ENCODE measurements at places on chromosomes 4 and X. TPM values are rescaled to one million over a fixed set of nuclear protein-coding genes. Genes with fewer than 3 reads are reported as not detected.

DNA sequence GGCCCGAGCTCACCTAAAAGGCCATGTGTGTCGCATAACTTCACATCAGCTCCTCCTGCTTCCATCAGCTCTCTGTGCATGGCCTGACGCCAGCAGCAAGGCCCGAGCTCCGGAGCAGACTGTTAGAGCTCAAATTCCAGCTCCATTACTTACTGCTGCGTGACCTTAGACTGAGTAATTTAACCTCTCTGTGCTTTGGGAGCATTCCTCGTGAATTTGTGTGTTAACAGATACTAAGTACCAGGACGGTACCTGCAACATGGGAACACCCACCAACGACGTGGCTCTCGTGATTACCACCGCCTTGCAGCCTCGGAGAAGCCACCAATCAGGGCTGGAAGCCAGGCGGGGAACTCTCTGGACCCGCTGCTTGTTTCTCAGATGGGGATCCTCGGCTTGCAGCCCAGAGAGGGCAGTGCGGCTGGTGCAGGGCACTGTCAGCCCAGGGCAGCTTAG, 12.9 kb downstream of the LETM1 start:
- no peak for DNase-seq

GRCh38 chr4:138918169-138918869, 97.3 kb upstream of the NOCT start:
- DNase-seq: no peak

GRCh38 chr4:1948892-1949436, 59.8 kb downstream of the NELFA start:
- DNase-seq: no peak

MAGEA2B gene
- polyA plus RNA-seq: 0.86 TPM

DNA sequence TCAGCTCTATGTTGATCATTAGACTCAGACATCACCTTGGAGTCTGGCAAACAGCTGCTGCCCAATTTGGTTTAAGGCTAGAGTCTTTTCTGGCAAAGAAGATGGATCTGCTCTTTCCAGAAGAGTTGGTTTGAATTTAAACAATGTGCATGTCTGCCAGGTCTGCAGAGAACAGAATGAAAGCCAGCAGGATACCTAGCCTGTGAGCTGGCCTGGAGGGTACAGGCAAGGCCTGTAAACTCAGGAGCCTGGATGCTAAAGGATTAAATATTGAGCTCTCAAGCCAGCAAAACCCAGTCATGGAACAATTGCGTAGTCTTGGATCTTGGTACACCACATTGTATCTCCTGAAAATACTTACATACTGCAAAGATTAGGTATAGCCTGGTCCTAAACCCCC, 15.6 kb upstream of the PDLIM3 start:
- no peak for DNase-seq

- no peak for DNase-seq
Observed at GRCh38 chr4:43458293-43458692, 565.8 kb downstream of the GRXCR1 start.

GPR173 gene
- polyA plus RNA-seq: 1.2 TPM

DNA sequence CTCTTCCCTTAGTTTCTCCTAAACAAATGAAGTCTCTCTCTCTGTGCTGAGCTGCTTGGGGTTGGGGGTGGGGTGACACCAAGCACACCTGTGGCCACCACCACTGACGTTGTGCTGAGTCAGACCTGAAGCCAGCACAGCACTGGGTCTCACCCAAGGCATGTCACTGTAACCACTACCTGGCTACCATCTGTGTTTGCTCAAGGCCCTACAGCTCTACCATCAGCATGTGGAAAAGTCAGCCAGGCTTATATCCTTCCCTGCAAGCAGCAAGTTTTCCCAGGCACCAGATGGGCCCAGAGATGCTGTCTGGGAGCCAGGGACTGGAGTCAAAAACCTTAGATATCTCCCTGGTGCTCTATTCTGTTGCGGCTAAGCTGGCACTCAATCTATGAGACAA, 6.9 kb downstream of the CXCL10 start:
- no peak for DNase-seq

ADH1B gene
- polyA plus RNA-seq: 1.5 TPM

GRCh38 chr4:105189855-105190650, 43.4 kb downstream of the TET2 start:
- DNase-seq: no peak

DNA sequence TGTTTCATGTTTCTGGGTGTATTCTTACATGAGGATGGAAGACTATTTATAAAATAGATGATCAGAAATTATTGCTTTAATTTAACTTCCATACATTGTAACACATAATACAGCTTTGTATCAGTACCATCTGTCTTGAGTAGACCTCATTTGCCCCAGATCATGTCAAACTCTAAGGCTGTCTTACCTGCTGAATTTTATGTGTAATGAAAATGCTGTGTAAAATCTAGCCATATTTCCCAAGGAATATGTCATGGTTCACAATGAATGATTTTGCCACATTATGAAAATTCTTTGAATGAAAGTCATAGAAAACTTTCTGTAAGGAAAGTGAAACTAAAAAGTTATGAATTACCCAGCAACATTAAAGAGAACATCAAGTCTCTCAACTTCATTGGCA, 7.4 kb downstream of the BDH2 start:
- no peak for DNase-seq

EBP gene
- polyA plus RNA-seq: 286 TPM

- no peak for DNase-seq
Observed at GRCh38 chr4:7312691-7313090, 120.4 kb downstream of the SORCS2 start.

SLC6A14 gene
- not detected for polyA plus RNA-seq

CD99L2 gene
- polyA plus RNA-seq: 32.0 TPM

DNA sequence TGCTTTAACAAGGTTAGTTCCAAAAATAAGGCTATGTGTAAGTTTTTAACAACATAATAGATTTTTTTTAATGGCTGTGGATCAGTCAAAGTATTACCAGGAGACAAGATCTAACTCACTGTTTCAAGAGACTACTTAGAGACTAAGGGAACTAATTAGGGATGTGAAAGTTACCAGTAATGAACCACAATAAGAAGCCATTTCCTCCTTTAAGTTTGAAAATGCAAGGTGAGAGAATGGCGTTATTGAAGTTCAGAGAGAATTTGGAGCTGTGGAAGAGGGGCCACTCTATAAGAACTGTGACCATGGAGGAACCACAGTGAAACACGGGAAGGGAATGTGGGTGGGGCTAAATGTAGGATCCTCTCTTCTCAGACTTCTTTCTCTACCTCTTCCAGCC, 624.2 kb downstream of the GLUD2 start:
- DNase-seq: no peak

DNA sequence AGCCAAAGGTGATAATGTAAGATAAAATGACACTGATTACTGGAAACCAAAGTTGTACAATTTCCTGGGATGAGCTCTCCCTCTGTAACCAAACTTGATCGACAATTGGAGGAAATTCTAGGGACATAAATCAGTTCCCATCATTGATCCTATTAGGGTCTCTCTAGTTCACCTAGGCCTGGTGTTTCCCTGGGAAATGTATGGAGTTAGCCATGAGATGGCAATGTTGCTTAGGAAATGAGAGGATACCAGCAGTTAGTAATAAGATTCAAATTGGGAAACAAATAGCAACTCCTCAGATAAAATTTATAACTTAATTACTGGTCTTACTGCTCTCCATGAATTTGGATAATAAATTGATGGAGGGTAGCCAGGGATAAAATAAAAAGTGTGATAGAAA, 52.2 kb downstream of the SPATA18 start:
- DNase-seq: peak; percentile 23

DNA sequence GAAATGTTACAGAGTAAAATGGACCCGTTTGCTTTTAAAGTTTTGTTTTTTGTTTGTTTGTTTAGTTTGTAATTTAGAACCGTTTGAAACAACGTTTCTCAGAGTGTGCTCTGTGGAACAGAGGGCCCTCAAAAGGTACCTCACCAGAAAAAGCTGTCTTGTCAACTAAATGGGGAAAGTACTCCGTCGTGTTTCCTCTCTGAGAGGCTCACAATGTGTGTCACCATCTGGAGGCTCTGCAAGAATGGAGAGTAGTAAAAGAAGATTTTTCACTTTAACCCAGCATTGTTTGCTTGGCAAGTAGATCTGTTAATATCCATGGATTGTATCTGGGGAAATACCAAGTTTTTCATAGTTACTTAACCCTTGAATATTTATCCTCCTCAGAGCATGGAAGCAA, 1.5 kb upstream of the ENPEP start:
- no peak for DNase-seq

PPP2R2C gene
- 0.22 TPM for polyA plus RNA-seq

BANK1 gene
- 2.2 TPM for polyA plus RNA-seq

CSAG3 gene
- polyA plus RNA-seq: not detected

DNA sequence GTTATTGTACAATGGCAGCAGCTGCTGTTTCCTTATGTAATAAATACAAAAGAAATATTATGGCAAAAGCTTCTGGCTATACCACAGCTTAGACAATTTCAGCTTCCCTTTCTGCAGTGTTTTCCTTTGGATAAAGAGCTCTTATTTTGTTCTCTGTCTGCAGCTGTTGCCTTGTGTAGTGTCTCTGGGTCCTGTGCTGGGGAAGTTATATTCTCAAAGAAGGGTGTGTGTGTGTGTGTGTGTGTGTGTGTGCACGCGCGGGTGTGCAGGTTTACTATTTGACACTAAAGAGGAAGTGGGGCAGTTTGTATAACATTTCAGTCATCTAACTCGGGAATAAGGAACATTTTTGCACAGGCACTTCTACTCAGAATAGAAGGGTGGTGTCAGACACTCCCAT, 83.6 kb downstream of the REPS2 start:
- no peak for DNase-seq

- peak; percentile 63 for DNase-seq
Observed at GRCh38 chrX:153944140-153944799, at the start of gene RENBP. TSS of gene RENBP (minus strand) at chrX:153944643. CDS start at chrX:153944610, 33 bp downstream.

DNA sequence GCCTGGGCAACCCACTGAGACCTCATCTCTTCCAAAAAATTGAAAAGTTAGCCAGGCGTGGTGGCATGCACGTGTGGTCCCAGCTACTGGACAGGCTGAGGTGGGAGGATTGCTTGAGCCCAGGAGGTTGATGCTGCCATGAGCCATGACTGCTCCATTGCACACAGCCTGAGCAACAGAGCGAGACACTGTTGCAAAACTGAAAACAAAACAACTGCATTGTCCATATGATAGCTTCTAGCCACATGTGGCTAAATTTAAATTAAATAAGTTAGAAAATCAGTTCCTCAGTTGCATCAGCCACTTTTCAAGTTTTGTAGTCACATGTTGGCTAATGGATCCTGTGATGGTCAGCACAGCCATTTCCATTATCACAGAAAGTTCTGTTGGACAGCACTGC, 67.9 kb downstream of the GAB1 start:
- no peak for DNase-seq

DNA sequence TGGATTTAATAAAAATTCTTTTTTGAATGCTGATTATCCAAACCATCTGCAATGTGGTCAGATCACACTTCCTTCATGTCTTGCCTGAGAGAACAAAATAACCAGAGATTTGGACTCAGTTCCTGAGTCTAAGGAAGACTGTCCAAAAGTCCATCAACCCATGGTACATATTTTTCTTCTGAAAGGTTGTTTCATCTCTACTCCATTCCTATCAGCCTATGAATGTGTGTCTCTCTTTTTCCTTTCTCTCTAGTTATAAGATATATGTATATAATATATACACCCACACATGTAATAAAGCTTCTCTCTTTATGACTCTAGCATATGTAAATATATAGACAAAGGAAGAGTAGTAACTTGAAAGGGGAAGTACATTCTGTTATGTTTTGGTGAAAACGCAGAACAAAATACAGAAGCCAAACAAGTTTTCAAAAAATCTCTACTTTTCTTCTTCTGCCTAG, 226.9 kb downstream of the ARHGAP24 start:
- no peak for DNase-seq

DNA sequence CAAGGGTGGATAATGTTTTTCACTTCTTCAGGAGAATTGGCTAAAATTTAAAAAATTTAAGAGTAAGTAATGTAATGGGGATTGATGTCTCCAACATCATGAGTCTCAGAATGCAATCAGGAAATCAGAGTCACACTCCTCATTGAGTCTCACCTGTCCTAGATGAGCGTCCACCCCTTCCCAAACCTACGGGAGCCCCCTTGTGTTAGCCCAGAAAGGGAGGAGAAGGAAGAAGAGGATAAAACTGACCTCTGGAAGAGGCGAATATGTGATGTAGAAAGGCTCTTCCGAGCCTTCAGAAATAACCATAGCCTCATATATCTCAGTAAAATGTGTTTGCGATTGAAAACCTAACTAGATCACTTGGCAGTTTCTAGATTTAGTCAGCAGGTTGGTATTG, 157.1 kb downstream of the DCLK2 start:
- DNase-seq: no peak

GRCh38 chrX:106615041-106615440, 3.3 kb downstream of the RADX start:
- no peak for DNase-seq

- DNase-seq: no peak
Observed at GRCh38 chr4:20624793-20625374, 75.4 kb upstream of the PACRGL start.

DNA sequence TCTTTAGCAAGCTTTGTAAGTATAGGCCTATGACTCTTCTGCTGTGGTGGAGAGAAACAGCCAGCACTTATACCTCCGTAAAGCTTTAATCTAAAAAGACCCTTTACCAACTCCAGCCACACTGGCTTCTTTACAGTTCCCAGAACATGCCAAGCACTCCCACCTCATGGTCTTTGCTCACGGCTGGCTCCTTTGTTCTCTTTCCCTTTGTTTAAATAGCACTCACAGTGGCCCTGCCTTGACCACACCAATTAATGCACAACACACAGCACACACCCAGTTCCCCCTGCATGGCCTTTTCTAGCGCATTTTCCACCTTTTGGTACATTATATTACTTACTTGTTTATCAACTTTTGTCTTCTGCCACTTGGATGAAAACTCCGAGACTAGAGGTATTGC, 18.9 kb downstream of the PPID start:
- no peak for DNase-seq

Data from hepatocyte (in vitro differentiated cells).